AG08395 (cell line): ENCODE measurements at places on chromosomes 4 and X.

DNA sequence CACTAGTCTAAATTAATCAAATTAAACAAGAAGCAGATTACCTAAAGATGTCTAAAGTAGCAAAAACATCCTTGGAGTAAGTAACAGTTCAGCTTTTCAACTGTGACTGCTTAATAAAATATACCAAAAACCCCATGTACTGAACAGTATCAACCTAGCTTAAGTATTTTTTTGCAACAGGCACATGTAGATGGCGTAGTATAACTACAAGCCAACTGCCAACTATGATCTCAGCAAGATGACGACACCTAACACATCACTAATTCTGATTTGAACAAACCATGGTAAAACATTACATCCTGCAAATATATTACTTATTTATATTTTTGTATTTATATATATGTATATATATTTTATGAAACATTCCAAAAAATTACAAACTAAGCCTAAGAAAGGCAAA, 24.5 kb downstream of the DHX15 start:
- DNase-seq, result no peak

GRCh38 chrX:53116101-53116500, 22.2 kb downstream of the KANTR start:
- peak; percentile 11 for DNase-seq

GRCh38 chrX:47540754-47541538, 20.1 kb upstream of the ARAF start:
- peak; percentile 94 for DNase-seq

DNA sequence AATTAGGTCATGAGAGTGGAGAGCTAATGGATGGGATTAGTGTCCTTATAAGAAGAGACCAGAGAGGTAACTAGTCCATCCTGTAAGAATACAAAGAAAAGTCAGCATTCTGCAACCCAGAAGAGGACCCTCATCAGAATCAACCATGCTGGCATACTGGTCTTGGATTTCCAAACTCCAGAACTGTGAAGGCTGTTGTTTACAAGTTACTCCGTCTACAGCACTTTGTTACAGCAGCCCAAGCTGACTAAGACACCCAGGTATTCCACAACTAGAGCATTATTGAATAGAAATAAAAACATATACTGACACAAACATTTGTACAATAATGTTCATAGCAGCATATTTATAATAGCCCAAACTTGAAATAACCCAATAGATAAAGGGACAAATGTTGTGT, 9.2 kb downstream of the TMEM156 start:
- DNase-seq, result no peak

DNA sequence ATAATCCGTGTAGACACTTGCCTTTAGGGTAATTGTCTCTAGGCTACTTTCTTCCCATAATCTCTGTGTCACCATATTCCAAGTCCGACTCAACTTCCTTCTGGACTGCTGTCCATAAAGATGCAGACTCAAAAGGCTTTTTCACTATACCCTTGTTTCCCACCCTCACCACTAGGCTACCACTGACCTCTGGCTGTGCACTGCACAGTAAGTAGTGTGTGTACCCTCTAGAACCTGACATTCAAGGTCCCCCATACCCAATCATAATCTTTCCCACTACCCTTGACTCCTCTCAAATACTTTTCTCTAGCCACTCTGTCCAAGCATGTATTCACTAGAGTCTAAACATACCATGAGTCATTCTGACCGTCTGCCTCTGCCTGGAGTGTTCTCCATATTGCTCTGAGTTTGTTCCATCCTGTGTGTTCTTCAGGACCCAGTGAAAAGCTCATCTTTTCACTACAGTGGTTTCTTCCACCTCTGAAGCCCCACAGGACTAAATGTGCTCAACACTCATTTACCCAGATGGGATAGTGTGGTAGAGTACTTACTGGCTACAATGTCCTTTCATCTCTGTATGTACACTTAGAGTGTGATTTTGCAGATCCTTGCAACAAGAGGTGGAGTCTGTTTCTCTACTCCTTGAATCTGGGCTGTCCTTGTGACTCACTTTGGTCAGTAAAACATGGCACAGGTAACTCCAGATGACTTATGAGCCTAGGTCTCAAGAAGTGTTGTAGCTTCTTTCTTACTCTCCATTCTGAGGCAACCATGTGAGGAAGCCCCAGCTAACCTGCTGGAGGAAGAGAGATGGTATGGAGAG, 17.4 kb downstream of the JADE3 start:
- peak; percentile 40 for DNase-seq

DNA sequence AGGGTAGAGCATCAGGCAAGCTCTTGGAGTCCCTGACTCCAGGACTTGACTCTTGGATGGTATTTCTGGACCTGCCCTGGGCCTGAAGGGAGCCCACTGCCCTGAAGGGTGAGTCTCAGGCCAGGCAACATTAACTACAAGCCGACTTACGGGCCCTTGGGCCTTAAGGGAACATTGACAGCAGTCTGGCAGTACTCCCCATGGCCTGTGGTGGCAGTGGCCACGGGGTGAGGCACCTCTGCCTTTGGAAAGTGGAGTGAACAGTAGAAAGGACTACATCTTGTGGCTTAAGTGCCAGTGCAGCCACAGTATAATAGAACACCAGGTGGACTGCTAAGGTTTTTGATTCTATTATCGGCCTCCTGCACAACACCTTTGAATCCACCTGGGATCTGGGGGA, 36.3 kb downstream of the SH3BGRL start:
- no peak for DNase-seq
